IMR-90 (cell line): ENCODE measurements at places on chromosomes 6 and 20.

DNA sequence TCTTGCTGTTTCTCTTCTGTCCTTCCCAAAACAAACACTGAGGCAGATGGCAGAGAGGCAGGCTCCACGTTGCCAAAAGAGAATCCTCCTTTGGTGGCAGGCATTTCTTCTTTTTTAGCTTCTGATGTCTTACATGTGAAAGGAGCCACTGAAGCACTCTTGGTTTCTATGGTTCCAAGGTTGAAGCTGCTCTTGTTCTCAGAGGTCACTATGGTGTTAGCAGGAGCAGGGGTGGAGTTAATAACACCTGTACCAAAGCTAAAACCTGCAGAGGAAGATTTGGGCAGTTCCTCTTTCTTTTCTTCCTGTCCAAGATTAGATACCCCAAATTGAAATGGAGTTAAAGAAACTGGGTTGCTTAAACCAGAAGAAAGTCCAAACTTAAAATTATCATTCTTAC is 28.8 kb downstream of the FAM8A1 start:
- DNase-seq = no peak

DNA sequence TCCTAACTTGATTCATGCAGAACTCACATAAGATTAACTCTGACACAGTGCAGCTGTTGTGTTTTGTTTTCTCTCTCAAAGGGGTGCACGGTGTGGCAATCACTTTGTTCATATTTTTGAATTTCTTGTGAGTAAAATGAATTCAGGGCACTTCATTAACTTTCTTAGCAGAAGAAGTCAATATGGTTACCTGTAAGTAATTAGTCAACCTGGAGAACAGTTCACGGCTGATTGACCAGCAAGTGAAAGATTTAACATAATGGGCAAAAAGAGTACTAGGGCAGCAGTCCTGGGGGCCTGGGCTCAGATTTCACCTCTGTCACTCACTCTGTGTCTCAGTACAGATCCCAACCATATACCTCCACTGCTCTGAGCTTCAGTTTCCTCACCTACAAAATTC is 102.4 kb upstream of the SPTLC3 start:
- no peak for DNase-seq

DNA sequence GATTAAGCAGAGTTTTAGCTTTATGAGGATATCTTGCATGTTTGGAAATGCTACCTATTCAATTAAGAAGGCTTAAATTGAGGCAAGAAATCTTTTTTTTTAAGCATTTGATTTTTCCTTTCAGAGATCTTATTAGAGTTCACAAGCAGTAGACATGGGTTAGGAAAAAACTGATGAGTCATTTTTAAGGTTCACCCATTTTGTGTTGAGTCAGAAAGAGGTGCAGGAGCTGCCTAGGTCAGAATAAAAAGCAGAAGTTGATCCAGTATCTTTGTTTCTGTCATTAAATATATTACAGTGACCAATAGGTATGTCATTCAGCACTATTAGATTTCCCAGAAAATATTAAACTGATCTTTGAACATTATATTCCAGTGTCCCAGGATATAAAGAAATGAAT is 306.8 kb downstream of the LMBRD1 start:
- no peak for DNase-seq

DNA sequence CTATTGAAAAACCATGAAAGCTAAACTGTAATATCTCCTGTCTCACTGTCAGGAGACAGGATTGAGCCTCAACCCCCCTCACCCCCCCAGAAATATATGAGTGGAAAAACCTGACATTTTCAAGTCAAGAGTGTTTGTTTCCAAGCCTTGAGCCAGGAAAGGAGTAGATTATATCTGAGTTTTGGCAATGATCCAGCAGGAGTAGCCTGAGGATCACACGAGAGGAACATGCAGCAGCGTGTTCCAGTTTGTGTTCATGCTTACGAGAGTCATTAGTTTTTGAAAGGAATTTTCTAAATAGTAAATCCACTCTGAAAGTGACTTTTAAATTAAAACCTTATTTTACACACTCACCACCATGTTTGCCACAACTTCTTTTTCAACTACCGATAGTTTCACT is 15.8 kb downstream of the IL22RA2 start:
- no peak for DNase-seq

DNA sequence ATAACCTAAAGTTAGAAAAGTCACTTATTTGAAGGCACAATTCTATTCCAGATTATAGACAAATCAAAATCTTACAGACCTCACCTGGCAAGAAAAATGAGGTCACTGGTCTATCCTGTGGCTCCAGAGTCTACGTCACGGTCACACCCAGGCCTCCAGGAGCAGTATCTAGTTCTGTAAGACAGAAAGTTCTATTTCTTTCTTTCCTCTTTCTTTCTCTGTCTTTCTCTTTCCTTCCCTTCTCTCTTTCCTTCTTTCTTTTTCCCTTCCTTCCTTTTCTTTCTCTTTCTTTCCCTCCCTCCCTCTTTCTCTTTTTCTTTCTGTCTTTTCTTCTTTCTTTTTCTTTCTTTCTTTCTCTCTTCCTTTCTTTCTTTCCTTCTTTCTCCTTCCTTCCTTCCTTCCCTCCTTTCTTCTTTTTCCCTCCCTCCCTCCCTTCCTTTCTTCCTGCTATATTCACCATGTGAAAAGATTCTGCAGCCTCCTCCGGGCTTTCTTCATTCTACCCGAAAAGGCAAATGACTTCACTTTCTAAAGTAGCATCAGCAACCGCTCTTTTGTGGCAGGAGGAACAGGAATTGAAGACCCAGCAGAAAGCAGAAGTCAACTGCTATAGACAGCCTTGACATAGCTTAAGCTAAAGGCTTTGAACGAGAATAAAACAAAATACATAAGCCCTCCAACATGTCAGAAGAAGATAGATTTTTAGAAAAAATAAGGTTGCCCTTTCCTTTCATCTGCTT is 83.9 kb upstream of the SIRPG start:
- no peak for DNase-seq

DNA sequence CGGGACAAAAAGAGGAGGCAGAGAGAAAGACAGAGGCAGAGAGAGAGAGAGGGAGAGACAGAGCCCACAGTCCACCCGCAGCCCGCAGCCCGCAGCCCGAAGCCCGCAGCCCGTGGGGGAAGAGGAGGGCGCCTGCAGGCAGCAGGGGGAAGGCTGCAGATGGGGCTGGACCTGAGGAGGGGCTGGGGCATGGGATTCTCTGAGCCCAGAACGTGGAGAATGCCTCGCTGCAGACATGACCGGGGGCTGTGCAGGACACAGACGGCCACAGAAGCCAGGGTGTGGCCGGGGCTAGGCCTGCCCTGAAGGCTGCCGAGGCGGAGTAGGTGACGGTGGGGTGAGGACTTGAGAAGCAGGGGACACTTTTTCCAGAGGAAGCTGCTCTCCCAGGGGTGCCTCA is 6.5 kb upstream of the SLCO4A1 start:
- no peak for DNase-seq

GRCh38 chr20:17825252-17825959 is 125.6 kb downstream of the BANF2 start:
- no peak for DNase-seq

GRCh38 chr20:63829603-63829944 is 1.5 kb downstream of the ZBTB46 start:
- no peak for DNase-seq

- no peak for DNase-seq
Measured at GRCh38 chr20:4070323-4071177, 55.2 kb upstream of the RNF24 start.
